Daoy (cell line): ENCODE measurements at places on chromosomes 3 and 15.

- DNase-seq: no peak
Measured at GRCh38 chr15:94300612-94301011, 69.3 kb downstream of the MCTP2 start.

DNA sequence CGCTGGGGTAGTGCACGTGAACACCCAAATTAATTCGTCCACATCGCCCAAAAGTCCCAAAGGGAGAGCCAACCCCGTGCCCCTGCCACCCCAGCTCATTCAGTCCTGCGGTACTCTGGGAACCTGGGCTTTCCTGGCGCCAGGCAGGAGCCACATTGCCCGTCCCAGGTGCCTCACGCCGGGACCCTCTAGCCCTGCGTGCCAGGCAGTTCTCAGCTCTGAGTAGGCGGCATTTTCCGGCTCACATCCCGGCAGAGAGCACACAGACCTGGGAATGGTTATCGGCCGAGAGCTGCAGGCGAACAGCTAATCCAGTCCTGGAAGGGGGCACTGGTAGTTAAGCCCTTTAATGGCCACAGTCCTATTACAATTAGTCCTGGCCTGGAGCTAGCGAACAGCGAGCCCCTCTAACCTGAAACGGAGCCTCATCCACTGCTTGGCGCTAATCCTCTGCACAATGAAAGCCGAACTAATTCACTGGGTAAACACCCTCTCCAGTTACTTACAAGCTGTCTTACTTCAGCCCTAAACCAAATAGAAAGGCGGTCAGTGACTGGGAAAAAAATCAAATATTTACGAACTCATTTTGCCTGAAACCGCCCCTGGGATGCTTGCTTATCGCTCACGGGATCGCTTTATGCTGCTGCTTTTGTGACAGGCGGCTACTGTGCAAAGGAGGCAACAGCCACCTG is 254.6 kb upstream of the SOX14 start:
- no peak for DNase-seq

DNA sequence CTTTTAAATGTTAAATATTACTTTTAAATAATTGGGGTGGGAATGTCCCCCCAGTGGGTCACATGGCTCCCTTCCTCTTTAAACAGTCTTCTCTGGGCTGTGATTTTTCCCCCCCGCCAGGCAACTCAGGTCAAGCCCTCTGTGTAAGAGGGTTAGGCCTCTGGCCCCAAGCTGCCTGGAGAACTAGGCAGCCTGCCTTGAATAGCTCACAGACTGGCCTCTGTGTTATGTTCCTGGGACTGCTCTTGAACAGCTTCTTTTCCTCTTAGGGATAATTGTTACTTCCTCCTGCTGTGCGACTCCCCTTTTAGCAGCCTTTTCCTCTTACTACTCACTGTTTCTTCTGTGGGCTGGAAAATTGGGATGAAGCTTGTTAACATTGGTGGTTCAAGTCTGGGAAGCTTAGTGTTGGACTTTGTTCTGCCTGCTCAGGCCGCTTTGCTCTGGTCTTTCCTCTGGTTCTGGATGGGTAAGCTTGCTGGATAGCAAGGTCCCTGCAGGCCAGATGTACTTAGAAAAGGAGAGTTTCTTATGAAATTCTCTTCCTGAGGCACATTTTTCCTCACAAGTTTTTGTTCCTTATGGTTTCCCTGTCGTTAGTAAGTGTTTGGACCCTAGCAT is 2.2 kb downstream of the TEX264 start:
- no peak for DNase-seq

DNA sequence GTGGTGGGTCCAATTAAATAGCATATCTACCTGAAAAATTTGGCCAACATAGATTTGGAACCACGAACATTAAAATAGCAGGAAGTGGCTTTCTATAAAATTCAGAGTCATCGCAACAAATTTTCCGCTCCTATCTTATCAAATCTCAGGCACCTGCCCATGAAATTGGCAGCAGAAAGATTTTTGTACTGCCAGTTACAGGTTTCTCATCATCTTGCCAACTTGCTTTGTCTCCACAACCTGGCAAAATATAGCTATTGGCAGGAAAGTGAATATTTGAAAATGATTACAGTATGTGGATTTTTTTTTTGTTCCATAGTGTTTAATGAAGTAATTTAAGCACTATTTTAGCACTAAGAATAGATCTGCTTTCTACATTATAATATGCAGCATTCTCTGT is 161.6 kb upstream of the LRRC3B start:
- no peak for DNase-seq

GRCh38 chr3:9736831-9737230 is 5.3 kb downstream of the BRPF1 start:
- no peak for DNase-seq

DNA sequence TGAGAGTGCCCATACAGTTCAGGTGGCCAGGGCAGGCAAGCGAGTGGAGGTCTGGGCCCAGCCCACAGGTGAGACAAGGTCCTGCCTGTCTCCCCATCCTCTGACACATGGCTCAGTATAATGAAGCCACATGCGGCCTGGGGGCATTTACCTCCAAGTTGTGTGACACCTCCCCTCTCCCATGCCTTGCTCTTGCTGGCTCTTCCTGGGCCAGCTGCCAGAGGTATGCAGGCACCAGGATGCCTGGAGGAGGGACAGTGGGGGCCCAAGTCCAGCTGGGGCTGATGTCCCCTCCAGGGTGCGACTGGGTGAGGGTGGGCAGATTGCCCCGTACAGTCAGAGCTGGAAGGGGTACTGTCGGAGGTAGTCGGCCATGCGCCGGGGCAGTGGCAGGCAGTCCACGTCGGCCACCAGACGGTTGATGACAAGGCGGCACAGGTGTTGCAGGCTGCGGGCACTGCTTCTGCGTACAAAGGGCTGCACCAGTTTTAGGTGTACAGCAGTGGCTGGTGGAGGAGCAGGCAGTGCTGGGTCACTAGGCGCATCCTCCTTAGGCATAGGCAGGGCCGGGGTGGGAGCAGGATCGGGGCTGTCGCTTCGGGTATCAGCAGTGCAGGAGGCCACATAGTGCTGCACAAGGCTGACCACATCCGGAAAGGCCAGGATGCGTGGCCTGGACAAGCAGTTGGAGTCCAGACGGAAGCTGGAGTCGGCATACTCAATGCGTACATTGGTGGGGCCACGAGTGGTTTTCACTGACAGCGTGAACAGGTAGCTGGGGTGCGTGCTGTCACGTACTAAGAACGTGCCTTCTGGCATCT is 4.1 kb downstream of the CISH start:
- no peak for DNase-seq
